H4 (cell line): ENCODE measurements at places on chromosomes 7 and 10. TPM values are rescaled to one million over a fixed set of nuclear protein-coding genes. Genes with fewer than 3 reads are reported as not detected.

- DNase-seq: no peak
Observed at GRCh38 chr7:158816271-158816670, 13.0 kb downstream of the ESYT2 start.

GRCh38 chr10:8463853-8464252 lies 409.4 kb downstream of the GATA3 start:
- DNase-seq: no peak

DNA sequence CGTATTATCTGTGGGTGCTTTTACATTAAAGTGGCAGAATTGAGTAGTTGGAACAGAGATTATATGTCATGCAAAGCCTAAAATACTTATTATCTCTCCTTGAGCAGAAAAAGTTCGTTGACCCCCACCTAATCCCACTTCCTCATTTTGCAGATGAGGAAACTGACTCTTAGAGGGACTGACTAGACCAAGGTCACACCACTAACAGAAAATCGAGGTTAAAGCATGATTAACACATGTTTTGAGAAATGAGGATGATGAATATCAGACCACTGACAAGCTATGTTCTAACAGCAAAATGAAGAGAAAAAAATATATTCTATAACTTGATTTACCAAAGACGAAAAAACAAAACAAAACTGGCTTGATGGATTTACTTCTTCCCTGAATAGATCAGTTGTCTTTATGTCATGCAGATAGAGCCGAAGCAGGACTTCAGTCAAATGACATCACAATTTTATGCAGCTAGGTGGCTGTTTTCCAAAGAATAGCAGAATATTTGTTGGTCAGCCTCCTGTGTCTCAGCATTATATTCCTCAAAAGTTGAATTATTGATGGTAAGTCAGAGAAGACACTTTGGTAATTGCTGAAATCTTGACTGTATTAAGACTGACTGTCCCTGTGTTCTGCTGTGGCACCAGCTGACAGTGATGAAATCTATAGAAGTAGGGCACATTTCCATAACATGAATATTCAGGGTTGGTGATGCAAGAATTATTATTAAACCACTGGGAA lies 24.2 kb upstream of the SMIM30 start:
- DNase-seq: no peak

- DNase-seq: no peak
Observed at GRCh38 chr10:120400601-120401000, 56.4 kb upstream of the PLPP4 start.

GRCh38 chr10:67926951-67927350 lies 42.5 kb downstream of the SIRT1 start:
- no peak for DNase-seq

GRCh38 chr10:67925449-67926005 lies 41.1 kb downstream of the SIRT1 start:
- no peak for DNase-seq

DNA sequence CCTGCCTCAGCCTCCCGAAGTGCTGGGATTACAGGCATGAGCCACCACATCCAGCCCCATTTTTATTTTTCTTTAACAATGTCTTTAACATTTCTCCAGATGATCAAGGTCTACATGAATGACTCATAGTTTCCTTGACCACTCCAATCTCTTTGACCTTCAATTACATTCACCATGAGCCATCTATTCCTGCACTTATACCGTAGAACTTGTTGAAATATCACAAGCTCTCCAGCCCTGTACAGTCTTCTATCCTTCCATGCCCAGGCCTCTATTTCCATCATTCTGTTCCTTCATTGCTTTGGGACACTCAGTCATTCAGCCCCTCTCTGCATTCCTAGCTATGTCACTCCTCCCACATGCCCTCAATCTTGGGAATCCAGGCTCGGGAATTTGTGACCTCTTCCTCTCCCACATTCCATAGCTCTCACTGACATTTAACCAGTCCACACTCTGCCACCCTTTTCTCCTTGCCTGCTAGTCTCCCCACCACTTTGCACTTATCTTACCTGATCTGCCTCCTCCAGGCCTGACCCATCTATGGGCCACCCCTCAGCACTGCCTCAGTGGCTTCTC lies 151.8 kb upstream of the STK17A start:
- peak; percentile 42 for DNase-seq

DNA sequence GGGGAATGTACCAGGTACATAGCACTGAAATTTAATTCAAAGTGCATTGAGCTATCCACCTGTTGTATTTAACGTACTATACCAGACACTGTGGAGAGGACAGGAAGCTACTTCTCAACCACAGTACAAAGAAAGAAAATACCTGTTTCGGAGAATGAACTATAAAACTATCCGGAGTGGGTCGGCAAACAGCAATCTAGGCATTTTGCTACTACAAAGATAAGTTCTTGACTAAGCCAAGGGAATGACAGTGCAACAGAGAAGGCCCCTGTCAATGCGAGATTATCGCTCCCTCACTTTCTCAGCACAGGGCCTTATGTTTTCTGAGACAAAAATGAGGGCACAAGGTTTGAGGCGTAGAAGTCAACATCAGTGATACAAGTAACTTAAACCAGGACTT lies 27.4 kb downstream of the SFMBT2 start:
- no peak for DNase-seq

DNA sequence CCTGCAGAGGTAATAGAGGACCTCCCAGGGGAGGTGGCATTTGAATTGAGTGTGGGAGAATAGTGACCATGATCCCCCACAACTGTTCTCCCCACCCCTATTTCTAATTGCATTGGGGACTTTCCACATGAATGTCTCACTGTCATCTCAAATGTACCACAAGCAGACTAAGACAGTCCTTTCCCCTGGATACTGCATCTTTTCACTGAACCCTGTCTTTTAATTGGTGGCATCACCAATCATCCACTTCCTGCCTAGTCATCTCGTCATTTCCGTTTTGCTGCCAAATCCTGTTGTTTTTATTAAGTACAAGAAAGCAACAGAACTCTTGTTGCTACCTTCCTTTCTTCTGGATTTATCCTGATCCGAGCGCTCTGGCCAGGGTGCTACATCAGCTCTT lies 120.3 kb downstream of the NRP1 start:
- DNase-seq: no peak

Gene ITPRID1
- total RNA-seq: 0.39 TPM in 1 of 2 replicates, not detected in the other

Gene PPP3CB
- 11.3 and 13.4 TPM in 2 replicates for total RNA-seq

Gene ADRA2A
- not detected in 2 replicates for total RNA-seq

Gene JAKMIP3
- 0.43 and 0.81 TPM in 2 replicates for total RNA-seq

Gene EPO
- not detected in 2 replicates for total RNA-seq

Gene PRKCQ
- total RNA-seq: 6.3 and 6.8 TPM in 2 replicates
